NCI-H2081 (cell line): ENCODE measurements at places on chromosomes 16 and 17.

- DNase-seq: no peak
Observed at GRCh38 chr16:53998024-53998810, 288.4 kb downstream of the IRX3 start.

DNA sequence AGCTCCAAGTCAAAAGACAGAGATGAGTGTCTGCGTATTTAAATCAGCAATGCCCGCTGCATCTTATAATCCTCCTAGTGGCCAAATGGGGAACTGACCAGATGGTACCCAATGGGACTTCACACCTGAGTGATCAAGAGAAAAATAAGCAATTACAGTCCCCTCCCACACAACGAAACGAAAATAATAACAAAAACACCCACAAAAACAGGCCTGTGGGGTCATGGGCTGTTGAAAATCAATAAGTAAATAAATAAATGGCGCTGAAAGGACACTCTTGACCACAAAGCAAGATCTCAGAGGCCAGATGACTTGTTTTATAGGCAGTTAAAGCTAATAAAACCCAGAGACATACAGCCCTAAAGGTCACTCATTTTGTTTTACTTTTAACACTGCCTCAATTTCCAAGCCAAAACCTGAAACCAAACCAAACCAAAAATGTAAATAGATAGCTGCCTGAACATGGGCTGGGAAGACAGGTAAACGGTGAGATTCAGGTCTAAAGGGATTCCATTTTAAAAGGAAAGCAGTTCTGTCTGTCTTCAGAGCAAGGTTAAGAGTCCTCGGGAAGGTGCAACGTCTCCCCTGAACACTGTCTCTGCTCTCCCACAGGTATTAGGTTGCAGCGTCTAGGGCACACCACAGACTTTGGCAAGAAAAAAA lies 1.3 kb downstream of the ZNF821 start:
- DNase-seq: peak; percentile 70

GRCh38 chr16:71573387-71574094 lies 3.4 kb downstream of the TAT start:
- no peak for DNase-seq

DNA sequence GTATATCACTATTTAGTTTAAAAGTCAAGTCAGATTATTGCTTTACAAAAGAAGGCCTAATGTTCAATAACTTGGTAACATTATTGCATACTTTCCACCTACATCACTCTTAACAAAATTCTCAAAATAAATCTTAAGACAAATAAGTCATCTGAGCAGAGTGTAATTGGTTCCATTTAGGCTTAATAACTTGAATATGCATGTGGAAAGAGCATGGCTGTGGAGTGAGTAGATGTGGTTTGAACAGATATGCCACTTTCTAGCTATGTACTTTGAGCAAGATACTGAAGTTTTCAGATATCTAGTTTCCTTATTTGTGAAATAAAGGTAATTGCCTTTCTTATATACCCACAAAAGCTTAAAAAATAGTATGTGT lies 6.7 kb upstream of the EVI2A start:
- DNase-seq: no peak

GRCh38 chr17:37174205-37174604 lies 201.6 kb upstream of the C17orf78 start:
- DNase-seq: no peak

DNA sequence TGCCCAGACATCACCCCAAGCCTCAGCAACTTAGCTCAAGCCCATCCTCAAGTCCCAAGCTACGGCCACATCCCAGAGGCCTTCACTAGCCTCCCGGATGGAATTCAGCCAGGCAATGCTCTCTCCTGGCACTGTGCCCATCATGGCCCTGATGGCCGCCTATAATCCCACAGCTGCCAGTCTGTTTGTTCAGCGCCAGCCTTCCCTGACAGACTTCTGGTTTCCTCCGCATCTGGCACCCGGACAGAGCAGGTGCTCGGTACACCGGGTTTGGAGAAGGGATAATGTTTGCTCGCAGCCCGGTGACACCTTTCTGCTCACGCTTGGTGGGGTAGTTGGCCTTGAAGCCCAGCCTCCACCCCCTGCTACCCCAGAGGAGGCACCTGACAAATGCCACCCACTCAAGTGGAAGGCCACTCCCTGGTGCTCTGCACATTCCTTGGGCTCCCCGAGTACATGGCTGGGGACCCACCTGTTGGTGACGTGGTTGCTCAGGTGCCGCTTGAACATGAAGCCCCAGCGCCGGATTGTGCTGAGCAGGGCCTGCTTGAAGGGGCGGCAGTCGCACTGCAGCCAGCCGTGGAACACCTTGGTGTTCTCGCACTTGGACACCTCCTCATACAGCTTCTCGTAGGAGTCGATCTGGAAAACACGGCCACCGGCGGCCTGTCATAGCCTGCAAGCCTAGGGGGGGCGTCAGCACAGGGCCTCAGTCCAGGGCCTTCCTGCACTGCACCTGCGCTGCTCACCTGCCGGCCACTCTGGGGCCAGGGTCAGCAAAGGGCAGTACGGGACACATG lies 47.1 kb downstream of the DNAH17 start:
- DNase-seq: peak; percentile 98

DNA sequence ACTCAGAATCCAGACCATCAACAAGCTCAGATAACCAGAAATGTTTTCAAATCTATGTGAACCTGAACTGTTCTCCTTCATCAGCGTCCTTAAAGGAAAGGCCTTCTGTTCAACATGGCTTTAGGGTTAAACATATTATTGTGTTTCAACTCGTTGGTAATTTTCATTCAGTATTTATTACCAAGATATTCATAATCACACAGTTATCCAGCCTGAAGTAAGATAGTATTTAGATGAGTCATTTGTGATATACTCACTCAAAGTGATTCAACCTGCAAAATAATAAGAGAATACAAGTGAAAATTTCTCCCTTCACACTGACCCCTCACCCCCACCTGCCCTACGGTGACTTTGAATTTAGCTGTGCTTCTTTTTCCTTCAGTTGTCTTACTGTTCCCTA lies 3.0 kb downstream of the CYLD start:
- no peak for DNase-seq

DNA sequence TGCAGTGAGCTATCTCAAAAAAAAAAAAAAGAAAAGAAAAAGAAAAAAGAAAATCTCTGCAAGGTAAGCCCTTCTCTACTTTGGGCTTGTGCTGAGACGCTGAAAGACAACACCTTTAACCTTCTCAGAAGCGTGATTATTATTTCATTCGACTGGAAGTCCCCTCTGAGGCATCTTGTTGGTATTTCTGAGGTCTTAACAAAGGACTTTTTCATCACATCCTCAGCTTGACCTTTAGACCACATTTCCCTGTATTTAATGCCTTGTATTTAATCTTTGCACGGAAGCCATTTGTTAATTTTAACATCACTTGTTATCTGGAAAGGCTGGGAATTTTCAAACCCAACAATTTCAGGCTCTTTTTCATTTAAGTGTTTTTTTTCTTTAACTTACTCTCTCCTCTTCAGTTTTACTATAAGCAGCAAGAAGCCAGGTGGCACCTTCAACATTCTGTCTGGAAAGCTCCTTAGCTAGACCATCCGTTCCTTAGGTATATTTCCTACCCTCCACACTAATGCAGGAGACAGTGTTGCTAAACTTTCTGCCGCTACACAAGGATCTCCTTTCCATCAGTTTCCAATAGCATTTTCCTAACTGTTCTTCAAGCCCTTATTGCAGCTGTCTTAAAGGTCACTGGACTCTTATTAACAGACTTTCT lies 10.3 kb downstream of the KCTD13 start:
- DNase-seq: no peak

DNA sequence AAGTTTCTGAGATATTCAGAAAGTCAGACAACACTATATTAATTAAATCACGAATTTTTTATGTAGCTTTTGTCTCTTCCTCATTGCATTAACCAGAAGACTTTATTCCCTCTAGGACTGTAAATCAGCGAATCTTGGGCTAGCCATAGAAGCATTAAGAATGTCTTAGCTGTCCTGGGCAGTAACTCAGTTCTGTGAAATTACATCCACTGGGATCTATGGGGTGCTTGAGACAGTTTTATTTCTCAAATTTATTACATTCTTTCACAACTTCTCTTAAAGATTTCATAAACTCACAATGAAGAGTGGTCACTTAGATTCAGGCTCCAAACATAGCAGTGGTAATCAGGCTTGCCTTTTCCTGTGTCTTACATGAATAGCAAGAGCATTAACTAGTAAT lies 1153.4 kb downstream of the CDH8 start:
- DNase-seq: no peak

DNA sequence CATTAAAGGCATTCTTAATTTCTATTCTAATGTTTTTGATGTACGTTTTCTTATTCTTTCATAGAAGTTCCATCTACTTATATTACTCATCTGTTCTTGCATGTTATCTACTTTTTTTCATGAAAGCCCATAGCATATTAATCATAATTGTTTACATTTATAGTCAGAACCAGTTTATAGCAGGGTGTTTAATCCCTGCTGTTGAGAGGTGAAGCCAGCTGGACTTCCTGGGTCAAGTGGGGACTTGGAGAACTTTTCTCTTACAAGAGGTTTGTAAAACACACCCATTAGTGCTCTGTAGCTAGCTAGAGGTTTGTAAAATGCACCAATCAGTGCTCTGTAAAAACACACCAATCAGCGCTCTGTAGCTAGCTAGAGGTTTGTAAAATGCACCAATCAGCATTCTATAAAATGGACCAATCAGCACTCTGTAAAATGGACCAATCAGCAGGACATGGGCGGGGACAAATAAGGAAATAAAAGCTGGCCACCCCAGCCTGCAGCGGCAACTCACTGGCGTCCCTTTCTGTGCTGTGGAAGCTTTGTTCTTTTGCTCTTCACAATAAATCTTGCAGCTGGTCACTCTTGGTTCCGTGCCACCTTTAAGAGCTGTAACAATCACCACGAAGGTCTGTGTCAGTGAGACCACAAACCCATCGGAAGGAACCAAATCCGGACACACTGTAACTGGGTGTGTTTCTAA lies 120.6 kb downstream of the TANC2 start:
- no peak for DNase-seq

- no peak for DNase-seq
Observed at GRCh38 chr17:33492731-33493265, 199.7 kb upstream of the ASIC2 start.

- DNase-seq: no peak
Observed at GRCh38 chr17:4500191-4500571, 1.5 kb downstream of the SPNS2 start.

DNA sequence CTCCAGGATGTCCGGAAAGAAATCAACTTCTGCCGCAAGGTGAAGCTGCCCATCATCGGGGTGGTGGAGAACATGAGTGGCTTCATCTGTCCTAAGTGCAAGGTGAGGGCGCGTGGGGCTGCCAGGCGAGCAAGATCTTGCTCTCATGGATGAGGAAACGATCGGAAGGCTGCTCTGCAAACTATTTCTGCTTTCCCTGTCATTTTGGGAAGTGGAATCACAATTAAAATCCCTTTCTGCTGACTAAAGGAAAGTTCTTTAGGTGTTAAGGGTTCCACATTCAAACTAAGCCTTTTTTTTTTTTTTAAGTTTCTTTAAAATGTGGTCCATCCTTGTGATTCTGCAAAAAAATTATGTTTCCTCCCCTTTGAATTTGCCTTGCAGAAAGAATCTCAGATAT lies 17.7 kb downstream of the NUBP1 start:
- no peak for DNase-seq

DNA sequence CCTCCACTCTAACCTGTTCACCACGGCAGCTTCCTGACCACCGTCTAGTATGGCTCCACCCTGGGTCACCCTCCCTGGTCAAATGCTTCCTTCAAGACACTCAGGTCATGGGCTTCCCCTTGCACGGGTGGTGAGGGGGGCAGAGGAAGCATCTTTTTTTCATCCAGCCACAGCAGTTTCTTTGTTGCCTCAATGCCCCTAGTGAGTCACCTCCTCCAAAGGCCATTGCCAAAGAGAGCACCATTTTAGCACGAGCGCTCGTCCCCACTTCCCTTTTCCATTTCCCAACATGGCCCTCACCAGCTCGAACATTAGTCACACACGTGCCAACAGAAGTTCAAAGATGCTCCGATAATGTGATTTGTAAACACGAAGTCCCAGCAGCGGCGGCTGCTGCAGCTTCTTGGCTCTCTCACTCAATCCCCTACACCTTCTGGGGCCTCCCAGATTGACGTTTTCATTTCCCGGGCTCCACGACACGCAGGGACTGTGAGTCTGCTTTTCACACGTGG lies 134.6 kb downstream of the GAS7 start:
- no peak for DNase-seq

DNA sequence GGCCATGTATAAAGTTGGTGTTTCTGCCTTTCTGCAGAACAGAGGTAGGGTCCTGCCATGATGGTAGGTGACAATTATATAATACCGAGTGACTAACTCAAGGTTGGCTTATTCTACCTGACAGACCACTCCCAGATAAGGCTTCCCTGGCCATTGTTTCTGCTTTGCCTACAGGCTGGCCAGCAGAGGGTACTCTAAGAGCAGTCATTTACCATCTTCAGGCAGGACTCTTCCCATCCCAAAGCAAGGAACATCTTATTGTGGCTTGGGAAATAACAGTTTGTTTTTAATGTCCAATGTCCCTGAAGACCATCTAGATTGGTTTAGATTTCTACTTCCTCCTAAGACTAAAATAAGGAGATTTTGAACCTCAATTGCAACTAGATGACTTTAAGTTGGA lies 74.1 kb downstream of the SNX11 start:
- DNase-seq: peak; percentile 49

GRCh38 chr16:67177743-67178699 lies 5.7 kb downstream of the MATCAP1 start:
- DNase-seq: peak; percentile 84

- DNase-seq: peak; percentile 2
Observed at GRCh38 chr17:8856869-8857575, 10.5 kb downstream of the PIK3R6 start.

DNA sequence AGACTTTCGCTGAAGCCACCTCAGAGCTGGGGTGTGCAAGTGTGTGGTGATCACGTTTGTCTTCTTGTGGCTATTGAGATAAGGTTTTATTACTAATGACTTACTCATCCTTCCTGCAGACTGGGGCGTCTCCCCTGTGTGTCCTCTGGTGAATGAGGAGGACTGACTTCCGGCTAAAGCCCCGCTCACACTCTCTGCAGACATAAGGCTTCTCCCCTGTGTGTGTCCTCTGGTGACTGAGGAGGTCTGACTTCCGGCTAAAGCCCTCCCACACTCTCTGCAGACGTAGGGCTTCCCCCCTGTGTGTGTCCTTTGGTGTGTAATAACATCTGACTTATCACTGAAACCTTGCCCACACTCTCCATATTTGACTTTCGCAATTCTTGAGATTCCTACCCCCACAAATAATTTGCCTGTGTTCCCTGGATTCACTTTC lies 19.4 kb downstream of the PRDM7 start:
- DNase-seq: no peak

- DNase-seq: peak; percentile 29
Observed at GRCh38 chr17:61002316-61002736, 324.7 kb downstream of the BCAS3 start.

DNA sequence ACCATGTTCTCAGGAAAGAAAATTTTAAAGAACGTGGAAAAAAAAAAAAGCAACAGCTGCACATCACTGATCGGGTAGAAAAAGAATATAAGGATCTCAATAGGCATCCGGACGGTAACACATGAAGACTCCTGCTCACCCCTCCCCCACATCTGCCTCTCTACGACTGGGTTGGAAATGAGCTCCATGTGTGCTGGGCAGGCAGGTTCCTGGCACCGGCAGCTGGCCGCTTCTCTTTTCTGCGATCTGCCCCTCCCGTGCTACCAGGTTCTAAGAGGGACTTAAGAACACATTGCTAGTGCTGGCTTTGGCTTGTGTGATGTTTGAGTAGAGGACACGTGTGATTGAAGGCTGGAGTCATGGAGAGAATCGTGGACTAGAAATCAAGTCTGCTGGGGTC lies 115.5 kb downstream of the AATF start:
- no peak for DNase-seq

GRCh38 chr17:17535957-17536356 lies 39.8 kb upstream of the RASD1 start:
- DNase-seq: peak; percentile 22

GRCh38 chr17:6637458-6637840 lies 3.1 kb downstream of the KIAA0753 start:
- no peak for DNase-seq
